ENCODE measurements at places on chromosomes 5 and 9. TPM values are rescaled to one million over a fixed set of nuclear protein-coding genes. Genes with fewer than 3 reads are reported as not detected.
A peak's percentile ranks its signal among the peaks of the same experiment; 100 is the strongest.

- no peak for DNase-seq
Measured at GRCh38 chr5:1762121-1762882, 37.3 kb downstream of the MRPL36 start.

DNA sequence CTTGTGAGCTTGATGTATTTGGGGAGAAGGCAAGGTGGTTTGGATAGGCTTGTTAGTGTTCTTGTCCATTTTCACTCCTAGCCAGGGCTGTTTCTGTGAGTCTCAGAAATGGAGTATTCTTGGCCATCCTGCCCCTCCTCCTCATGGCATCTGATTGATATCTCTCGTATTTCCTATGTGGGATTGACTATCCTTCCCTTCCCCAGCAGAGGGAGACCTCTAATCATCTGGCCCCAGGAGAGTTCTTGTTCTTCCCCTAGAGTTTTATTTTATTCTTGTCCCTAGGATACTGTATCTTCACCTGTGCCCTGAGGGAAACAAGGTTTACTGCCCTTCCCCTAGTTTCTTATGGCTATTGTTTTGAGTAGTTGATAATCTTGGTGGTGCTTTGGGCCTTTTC lies 114.4 kb downstream of the VPS13A start:
- peak; percentile 52 for DNase-seq

GRCh38 chr5:37787742-37788141 lies 52.1 kb downstream of the GDNF start:
- no peak for DNase-seq

DNA sequence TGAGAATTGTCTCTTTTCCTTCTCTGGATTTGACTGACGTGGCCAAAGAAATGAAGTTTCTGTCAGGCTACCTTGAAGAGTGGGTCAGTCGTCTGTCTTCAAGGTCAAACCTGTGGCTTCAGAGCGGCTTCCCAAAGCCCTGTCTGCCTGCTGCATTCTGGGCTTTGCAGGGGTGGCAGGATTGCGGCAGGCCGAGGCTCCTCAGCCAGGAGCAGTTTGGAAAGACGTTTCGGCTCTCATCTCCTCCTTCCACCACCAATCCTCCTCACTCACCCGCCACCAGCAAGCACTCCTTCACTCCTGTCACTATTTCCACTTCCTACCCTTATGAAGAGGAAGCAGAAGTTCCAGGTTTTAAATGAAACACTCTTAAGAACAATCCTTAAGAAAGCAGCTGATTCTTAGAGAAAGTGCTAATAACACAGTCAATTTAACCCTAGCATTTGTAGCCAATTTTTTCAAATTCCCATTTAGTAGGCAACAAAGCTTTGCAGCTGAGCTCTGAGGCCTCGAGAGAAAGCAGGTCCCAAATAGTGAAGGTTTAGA lies 351.7 kb downstream of the ZNF608 start:
- DNase-seq: no peak

DNA sequence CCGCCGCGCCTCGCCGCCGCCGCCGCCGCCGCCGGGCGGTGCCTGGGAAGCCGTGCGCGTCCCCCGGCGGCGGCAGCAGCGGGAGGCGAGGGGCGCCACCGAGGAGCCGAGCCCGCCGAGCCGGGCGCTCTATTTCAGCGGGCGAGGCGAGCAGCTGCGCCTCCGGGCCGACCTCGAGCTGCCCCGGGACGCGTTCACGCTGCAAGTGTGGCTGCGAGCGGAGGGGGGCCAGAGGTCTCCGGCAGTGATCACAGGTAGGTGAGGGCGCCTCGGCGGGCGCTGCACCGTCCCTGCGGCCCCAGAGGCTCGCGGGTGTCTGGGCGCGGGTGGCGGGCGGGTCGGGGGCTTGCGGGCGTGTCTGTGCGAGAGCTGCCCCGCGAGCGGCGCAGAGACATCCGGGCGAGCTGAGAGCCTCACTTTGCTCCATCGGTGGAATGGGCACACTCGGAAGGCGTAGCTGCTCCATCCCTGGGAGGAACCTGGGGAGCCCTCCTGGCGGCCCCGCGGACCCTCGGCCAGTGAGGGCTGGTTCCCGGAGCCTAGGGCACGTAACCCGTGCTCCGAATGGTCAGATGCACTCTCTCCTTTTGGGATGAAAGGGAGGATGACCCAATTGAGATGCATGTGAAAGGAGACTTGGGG lies 864 bp downstream of the PAPPA start:
- peak; percentile 18 for DNase-seq

Gene SLC25A2
- total RNA-seq: not detected

Gene PSMB7
- 413 TPM for total RNA-seq

All from HT1080 (cell line).